ENCODE measurements at places on chromosomes 5 and 9.

GRCh38 chr5:116576053-116576713 lies 1.6 kb upstream of the SEMA6A start:
- DNase-seq = no peak

DNA sequence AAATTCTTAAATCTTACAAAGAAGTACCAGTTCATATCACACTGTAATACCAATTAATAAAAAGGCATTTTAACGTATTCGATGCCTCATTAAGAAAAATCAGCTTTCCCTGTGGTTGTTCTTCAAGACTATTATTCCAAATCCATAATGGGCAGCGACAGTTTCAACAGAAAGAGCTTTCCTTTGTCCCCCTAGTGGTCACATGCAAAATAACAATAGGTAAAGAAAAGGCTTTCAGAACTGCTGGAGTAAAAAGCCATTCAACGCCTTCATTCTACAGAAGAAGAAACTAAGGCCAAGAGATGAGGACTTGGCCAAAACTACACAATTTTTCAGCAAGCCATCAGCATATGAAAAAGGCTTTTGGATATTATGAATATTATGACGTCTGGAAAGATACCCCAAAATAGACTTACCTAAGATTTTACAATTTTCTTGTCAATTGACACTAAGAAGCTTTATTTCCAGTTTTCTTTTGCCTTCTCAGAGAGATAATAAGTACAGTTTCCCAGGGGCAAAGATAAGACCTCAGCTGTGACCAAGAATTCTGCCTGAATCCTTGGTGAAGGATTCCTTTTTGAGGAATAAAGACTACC lies 6.7 kb upstream of the CDH6 start:
- DNase-seq = peak; percentile 33

- DNase-seq = no peak
Observed at GRCh38 chr5:149940077-149940574, 4.5 kb downstream of the PDE6A start.

- peak; percentile 45 for DNase-seq
Observed at GRCh38 chr9:127898433-127899127, 823 bp downstream of the ST6GALNAC6 start.

- DNase-seq = peak; percentile 59
Observed at GRCh38 chr5:43037636-43038495, 2.3 kb downstream of the ANXA2R start.

DNA sequence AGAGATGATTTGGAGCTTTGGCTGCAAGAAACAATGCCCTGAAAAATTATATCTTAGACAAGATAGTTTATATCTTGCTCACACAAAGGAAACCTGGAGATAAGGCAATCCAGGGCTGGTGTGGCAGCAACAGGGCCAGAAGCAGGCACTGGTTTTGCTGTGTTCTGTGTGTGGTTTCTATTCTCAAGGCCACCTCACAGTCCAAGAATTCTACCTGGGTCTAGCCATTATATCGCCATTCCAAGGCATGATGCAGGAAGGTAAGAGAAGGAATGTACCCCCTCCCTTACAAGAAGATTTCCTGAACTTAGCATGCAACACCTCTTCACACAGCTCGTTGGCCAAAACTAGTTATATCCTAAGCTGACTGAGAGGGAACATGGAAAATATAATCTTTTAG lies 74.5 kb upstream of the MEGF10 start:
- DNase-seq = no peak

DNA sequence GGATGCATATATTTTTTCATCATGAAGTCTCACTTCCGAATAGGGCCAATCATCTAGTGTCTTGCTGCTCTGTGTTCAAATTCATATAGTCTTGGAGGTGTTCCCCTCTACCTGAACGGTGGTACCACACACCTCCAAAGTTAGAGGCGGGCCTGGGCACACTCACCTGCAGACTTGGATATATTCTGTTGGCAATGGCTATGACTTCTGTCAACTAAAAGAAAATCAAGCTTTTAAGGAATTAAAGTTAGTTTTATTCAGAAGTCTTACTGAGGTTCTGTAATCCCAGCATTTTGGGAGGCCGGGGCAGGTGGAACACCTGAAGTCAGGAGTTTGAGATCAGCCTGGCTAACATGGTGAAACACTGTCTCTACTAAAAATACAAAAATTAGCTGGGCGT lies 2.6 kb upstream of the NIPAL4 start:
- no peak for DNase-seq

DNA sequence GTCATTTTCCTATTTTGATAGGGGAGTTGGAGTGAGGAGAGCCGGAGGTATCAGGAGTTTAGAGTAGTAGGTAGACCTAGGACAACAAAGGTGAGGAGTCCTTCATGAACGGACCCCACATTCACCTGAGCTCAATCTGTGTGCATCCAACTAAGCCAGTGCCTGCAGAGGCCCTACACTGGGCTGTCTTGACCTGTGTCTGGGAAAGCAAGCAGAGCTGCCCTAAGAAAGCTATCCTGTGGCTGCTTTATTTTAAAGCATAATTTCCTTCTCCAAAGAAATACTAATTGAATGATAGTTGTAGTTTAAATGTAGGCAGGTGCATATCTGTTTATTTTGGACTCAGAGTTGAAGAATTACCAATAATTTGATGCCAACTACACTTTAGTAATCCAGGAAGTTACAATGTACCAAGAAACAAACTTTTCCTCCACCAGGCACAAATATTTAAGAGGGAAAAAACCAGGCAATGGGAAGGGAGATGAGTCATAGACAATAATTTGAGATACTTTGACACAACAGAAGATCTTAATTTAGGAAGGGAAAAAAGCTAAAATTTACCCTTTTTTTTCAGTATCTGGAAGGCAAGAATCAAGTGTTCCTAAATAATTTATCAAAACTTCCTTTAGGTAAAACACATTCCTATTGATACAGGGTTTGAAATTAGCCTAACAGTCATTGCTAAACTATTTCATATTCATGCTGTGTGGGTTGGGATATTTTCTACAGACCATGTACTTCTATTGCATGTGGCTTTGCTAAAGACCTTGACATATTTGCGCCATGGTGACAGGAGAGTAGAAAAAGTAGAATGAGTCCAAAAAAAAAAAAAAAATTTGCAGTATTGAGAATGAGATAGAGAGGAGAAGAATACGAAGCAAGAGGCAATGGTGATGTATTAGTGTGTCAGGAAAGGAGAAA lies 376.6 kb upstream of the TUSC1 start:
- no peak for DNase-seq

- DNase-seq = no peak
Observed at GRCh38 chr5:22591461-22591860, 261.7 kb downstream of the CDH12 start.

GRCh38 chr5:32501071-32502002 lies 56.8 kb upstream of the ZFR start:
- DNase-seq = no peak

DNA sequence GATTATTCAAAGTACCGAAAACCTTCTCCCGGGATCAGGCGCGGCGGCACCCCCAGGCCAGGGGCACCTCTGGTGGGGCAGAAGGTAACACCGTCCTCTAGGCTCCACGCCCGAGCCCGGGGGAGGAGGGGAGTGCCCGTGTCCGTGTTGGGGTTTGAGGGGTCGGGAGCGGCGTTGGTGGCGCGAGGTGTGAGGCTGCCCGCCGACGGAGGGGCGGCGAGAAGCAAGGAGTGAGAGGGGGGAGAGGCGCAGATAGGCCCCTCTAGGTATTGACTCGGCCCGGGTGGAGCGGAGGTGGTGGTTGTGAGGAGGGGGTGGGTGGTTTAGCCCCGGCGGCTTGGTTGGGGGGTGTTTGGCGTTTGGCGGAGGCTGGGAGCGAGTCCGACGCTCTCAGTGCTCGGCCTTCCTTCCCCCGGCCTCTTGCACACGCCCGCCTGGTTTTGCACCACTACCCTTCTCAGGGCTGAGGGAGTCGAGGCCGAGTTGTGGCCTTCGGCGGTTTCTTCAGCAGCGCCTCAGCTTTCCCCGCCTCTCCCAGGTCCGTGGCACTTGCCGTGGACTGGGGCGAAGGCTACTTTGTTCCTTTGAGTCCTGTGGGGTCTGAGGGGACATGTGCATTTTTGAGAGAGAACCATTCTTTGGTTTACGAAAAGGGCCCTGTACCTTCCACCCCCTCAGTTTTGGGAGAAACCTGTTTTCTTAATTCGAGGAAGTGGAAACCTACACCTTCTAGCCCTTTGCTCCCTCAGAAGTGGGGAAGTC lies 450 bp downstream of the GPBP1 start:
- no peak for DNase-seq

DNA sequence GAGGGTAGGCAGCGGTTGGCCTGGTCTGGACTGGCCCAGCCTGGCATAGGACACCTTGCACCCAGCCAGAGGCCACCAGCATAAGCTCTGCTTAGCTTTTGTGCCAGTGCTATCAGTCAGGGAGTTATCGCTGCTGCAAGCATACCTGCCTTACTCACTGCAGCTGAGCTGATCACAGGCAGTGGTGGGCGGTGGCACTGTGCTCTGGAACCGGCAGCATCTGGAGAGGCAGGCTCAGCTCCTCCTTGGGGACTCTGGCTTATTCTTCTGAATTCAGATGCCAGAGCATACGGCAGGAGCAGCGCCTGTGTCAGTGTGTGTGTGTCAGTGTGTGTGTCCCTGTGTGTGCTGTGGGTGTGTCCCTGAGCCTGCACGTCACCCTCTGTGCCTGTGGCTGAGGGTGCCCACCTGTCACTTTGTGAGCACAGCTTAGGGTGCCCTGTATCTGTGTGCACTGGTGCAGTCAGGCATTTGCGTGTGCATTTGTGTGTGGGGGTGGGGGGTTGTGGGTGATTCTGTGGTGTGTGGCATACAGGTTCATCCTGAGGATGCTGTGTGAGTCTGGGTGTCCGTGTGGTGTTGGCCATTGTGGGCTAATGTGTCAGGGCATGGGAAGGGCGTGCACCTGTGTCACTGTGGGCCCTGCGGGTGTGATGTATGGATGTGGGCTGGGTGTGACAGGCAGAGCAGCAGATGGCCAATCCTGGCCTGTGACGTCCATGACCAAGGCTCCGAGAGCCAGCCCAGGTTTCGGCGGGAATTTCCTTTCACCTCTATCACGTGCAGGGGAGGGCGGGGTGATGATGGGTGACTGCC lies 23.5 kb downstream of the LMX1B start:
- DNase-seq = no peak

GRCh38 chr5:133242221-133242835 lies 190.5 kb downstream of the HSPA4 start:
- no peak for DNase-seq

GRCh38 chr9:126238415-126238814 lies 88.2 kb upstream of the MVB12B start:
- DNase-seq = no peak

Data from amniotic stem cell (primary cell).